Left kidney (tissue), 8 donors: ENCODE measurements at places on chromosomes 16 and 17.

DNA sequence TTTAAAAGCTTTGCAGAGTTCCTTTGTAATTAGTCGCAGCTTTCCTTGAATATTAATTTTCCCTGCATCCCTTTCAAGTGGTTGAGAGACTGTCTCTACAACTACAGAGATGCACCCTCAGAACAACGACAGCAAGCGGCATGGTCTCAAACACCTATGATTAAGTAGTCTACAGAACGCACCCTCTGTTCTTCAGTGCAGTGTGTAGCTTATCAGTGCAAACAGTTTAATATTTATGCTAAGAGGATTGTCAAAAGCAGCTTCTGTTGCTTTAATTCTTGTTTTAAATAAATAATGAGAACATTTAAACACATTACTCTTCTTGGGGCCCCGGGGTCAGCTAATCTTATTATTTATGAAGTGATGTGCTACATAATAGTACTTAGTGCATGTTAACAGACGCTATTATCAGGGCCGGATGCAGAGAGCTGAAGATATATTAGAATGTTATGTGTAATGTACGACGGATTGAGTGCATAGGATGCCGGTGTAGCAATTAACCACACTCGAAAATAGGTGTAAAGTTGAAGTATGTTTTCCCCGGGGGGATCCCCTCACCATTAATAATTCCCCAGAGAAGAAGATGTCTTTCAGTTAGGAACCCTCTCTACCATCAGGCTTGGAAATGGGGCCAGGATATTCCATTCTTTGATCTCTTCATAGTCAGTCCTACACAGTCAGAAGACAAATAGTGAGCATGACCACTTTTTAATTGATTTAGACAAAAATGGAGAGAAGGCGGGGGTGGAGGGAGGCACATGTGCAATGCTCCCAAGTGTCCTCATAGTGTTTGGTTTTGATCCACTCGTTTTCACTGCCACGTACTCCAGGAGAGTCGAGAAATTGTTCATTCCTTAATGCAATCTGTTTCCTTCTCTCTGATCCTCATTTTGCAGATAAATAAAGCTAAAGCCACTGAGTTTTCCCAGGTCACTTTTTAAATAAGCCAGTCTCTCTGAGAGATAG lies 176.3 kb downstream of the IRX3 start:
- DNase-seq, result no peak

- DNase-seq, result no peak
These were observed 3.5 kb upstream of the C17orf113 start for GRCh38 chr17:42053731-42054500.

GRCh38 chr17:2071455-2072281 lies 16.8 kb downstream of the HIC1 start:
- DNase-seq, result no peak

- peak; percentile 24 for DNase-seq
These were observed 674 bp downstream of the C17orf75 start for GRCh38 chr17:32341141-32341856.

DNA sequence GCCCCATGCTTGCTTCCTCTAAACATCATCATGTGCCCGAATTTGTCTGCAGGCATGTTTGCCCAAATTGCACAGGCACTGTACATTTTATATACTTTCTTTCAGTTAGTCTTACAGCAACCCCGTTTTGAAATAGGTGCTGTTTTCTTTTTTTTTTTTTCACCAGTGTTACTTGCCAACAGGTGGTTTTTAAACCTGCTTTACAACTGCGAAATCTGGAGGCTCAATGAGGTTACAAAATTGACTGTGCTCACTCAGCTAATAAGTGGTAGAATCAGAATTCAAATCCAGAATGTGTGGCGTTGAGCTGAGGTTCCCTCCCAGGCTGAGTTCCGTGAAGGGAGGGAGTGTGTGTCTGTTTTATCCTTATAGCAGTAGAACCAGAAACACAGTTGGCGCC lies 5.8 kb downstream of the PLA2G15 start:
- no peak for DNase-seq

DNA sequence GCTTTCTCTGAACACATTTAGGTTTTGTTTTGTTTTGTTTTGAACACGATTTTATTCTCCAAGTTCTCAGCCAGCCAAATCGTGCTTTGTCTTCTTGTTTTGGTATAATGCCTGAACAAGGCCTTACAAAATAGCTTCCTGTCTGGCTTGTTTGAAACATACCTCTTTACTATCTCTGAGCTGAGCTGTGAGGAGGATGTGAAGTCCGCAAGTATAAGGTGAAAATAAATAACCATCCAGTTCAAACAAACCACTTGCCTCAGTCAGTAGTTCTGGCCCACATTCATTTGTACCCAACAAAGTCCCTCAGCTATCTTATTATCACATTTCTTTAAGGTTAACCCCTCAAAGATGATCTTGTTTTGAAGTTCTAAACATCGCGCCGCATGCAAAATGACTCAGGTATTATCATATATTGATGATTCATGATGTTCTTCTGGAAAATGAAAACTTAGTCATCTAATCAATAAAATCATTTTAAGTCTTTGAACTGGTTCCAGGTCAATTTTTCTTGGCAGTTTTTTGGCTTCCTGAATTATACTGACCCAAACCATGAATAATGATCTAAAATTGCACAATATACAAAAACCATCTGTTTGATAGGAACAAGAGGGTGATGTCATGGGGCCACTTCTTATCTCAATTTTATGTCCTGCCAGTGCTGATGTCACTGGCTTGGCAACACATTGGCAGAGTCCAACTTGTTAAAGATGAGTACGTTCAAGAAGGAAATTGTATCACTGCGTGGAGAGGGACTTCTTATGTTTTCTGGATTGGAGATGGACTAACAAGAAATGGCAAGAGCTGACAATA lies 694.3 kb downstream of the KCNJ2 start:
- DNase-seq, result no peak

- DNase-seq, result no peak
These were observed 12.0 kb upstream of the USP32 start for GRCh38 chr17:60403962-60404361.

- no peak for DNase-seq
These were observed 138.8 kb downstream of the XYLT1 start for GRCh38 chr16:17331991-17332390.

GRCh38 chr16:59385491-59385890 lies 651.4 kb upstream of the GOT2 start:
- DNase-seq, result peak; percentile 17

- peak; percentile 67 for DNase-seq
These were observed 161.1 kb upstream of the CACNG5 start for GRCh38 chr17:66673668-66674276.

GRCh38 chr16:17359788-17360390 lies 110.9 kb downstream of the XYLT1 start:
- DNase-seq, result no peak

DNA sequence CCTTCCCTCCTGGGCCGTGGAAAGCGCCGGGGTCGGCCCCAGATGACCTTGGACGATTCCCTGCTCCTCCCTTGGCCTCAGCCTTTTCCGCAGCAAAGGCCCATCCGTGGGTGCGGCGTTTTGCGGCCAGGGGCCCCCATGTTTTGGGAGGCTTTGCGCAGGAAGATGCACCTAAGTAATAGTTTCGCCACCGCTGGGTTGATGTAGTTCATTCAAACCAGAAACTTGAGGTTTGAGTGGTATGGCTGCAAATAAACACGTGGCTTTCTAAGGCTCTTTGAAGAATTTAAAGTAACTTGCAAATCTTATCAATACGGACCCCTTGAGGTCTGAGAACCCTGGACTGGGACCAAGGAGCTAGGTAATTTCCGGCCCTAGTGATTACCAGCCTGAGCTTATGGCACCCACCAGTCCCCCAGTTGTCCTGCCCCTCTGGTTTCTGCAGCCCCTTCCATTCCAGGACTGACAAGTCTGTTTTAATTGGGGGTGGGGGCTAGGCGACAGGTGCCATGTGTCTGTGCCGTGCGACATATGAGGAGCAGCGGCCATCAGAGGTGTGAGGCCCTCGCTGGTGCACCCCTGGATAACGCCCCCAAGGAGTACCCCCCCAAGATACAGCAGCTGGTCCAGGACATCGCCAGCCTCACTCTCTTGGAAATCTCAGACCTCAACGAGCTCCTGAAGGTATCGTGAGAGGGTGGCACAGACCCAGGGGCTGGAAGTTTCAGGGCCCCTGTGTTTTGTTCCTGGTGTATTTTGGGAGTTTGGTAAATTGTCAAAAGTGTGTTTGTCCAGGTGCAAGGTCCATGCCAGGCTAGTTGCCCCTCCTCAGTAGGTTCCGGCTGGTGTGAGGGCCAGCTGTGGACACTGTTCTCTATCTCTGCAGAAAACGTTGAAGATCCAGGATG lies 834 bp downstream of the MRPL12 start:
- DNase-seq, result no peak

DNA sequence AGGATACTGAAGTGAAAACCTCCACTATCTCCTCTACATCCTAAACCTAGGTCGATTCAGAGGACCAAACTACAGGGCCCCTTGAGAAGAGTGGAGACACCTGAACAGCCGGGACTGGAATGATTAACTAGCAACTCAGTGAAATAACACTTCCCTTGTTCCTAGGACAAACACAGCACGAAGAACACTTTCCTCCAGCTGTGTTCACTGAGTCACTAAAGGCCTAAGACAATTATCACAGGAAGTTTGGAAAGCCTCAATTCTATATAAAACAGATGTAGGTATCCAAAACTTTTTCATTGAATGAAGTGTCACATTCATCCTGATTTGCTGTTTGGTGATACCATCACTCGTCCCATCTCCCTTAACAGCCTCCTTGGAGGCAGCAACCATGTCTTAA lies 15.5 kb upstream of the CUEDC1 start:
- DNase-seq, result no peak

GRCh38 chr17:61390479-61390791 lies 9.2 kb upstream of the TBX2 start:
- DNase-seq, result no peak

DNA sequence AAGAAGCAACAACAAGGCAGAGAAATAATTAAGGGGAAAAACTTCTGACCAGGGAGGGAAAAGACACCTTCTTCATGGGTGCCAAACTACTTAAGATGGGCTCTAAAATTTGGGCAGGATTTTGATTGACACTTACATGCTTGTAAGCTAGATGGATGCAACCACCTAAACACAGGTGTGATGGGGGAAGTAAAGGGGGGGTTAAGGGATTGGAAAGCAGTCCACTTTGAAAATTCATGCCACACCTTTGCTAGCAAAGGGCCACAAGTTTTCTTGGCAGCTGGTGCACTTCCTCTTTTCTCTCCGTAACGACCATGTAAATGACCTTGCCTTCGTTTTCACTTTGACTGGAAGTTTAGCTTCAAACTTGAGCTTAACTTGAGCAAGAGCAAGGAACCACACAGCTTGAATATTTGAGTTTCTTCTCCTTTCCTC lies 14.3 kb upstream of the PRKAR1A start:
- DNase-seq, result no peak

DNA sequence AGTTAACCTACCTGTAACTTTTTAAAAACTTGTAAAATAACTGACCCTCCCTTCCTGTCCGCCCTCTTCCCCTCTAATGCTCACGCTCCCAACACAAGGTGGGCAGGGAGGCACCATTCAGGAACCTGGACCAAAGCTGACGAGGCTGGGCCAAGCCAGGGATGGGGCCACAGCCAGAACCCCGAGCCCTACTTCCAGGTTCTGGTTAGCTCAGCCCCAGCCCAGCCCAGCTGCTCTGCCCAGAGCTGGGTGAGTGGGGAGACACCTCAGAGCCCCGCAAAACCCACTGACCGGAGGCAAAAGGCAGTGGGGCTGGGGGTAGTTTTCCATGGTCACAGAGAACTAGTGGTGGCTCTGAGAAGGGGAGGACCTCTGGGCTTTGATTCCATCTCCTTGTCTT lies 7.4 kb downstream of the CNP start:
- no peak for DNase-seq

GRCh38 chr16:29656688-29657523 lies 6.1 kb upstream of the SPN start:
- DNase-seq, result no peak

DNA sequence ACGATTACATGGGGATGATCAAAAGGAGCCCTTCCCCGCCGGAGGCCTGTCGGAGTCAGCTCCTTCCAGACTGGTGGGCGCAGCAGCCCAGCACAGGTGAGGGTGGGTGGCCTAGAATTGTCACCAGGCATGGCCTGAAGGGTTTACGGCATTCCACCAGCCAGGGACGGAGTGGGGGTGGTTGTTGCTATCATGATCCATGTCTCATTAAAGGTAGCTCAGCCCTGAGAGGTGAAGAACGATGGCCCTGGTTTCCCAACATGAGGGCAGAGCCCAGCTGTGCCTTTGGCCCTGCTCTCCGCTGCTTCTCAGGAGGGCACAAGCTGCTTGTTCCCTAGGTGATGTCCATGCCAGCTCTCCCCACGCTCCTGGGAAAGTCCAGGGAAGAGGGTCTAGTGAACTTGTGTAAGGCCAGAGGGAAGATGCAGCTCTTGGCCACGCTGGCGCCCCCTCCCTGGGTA lies 14.2 kb downstream of the IRF8 start:
- no peak for DNase-seq

DNA sequence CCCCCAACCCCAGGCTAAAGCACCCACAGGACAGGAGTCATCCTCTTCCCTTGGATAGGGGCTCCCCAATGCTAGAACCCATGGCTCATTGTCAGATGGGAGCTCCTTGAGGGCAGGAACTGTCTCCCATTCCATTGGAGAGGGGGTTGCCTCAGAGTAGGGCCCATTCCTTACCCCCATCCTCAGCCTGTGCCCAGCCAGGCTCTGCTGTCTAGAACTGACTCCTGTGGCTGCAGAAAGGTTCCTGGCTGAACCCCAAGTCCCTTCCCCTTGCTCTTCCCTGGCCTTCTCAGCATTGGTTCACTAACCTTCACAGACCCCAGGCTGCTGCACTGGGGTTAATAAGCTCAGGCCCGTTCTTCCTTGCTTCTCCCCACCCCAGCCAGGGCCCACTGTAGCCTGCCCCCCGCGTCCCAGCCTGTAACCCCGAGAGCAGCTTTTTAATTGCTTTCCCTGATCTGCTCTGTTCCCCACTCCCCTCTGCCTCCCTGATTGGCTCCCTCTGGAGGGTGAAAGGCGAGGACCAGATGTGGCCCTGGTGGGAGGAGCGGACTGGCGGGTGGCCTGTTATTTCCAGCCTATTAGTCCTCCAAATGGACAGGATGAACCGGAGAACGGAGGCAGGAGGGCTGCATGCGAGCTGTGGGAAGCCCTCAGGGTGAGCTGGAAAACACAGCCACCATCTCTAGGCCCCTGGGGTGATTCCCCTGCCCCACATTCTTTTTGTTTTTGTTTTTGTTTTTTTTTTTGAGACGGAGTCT lies 6.0 kb upstream of the GFAP start:
- no peak for DNase-seq

GRCh38 chr16:17173281-17173680 lies 297.5 kb downstream of the XYLT1 start:
- no peak for DNase-seq

GRCh38 chr17:68539548-68540467 lies 27.6 kb downstream of the PRKAR1A start:
- no peak for DNase-seq

GRCh38 chr17:3529817-3530741 lies 27.5 kb downstream of the TRPV3 start:
- DNase-seq, result no peak

GRCh38 chr16:26344240-26344776 lies 652.5 kb downstream of the HS3ST4 start:
- no peak for DNase-seq

GRCh38 chr16:84380405-84380804 lies 12.1 kb downstream of the ATP2C2 start:
- no peak for DNase-seq

GRCh38 chr16:70740174-70740913 lies 54.5 kb upstream of the MTSS2 start:
- no peak for DNase-seq
